Adrenal gland (tissue), 19 donors: ENCODE measurements at places on chromosomes 5 and 9. TPM values are rescaled to one million over a fixed set of nuclear protein-coding genes. Genes with fewer than 3 reads are reported as not detected.
A peak's percentile ranks its signal among the peaks of the same experiment; 100 is the strongest.

DNA sequence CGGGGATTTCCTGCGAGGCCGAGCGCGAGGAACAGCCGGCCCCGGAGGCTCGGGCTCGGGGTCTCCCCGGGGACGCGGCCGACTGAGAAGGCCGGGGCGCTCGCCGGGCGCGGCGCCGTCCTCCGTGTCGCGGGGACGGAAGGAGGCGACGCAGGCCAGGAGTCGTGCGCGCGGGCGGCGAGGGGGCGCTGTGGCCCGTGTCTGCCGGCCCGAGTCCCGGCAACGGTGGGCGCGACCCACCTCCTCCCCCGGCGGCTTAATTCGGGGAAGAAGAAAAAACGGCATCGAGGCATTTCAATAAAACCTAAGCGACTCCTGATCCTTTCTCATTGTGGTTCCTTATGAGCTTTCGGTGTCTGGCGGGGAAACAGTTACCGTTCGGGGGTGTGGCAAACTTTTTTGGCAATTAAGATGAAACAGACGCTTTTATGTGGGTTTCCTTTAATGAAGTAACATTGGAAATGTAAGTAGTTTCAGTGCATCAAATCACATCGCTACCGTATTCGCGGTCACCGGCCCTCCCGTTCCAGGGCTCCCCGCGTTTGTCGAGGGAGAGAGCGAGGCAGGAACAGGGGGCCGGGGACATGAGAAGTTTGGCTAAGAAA lies 3.7 kb upstream of the IRX2 start:
- no peak for DNase-seq

DNA sequence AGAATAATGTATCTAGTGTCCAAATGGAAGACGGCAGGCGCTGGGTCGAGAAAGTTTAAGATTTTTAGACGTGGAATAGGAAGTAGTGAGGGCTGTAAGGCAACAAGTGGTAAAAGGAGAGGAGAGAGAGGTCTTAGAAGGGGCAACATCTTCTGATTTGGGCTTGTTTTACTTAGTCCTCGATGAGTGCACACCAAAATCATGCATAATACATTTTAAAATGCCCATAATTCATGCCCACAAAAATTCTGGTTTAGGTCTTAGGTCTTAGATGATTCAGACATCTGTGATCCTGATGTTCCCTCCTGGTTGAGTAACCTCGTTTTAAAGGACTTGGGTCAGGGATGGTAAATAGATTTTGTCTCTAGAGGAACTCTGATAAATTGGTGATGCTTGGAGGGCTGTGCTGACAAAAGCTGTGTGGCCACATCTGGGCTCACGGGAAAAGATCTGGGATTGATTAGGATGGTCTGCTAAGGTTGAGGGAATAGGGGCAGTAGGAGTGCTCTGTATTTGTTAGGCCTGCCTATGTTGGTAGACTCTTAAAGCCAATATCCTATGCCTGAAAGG lies 476.3 kb downstream of the CCDC171 start:
- DNase-seq, result no peak

DNA sequence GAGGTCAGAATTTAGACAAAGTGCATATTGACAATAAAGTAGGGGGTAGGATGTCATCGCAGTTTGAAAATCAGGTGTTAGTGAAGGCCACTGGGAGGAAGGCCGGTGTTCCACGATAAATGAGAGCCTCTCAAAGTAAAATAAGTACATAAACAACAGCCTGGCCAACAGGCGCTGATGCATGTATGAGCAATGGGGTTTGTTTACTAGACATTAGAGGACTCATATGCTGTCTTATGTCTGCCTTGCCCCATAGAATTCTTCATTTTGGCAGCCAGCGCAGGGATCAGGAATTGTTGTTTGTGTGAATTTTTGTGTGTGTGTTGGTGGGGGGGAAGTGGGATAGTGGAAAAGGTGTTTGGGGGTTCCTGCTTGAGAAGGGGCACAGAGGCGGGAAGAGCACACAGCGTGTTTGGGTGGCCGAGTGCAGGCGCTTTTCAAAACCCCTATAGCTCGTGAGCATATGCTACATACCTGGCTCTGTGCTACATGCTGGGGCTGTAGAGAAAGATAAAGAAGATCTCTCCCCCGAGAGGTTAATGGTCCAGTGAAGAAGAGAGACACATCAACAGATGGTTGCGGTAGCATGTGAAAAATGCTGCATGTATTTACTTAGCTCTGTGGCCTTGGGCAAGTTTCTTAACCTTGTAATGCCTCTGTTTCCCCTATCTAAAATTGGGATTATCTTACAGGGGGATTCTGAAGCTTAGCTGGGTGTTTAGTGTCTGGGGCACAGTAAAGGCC lies 11.5 kb downstream of the SNX30 start:
- no peak for DNase-seq

- DNase-seq, result no peak
These were observed 356.9 kb downstream of the SLIT3 start for GRCh38 chr5:168944004-168944403.

- no peak for DNase-seq
These were observed 209.9 kb upstream of the VLDLR start for GRCh38 chr9:2411459-2412215.

DNA sequence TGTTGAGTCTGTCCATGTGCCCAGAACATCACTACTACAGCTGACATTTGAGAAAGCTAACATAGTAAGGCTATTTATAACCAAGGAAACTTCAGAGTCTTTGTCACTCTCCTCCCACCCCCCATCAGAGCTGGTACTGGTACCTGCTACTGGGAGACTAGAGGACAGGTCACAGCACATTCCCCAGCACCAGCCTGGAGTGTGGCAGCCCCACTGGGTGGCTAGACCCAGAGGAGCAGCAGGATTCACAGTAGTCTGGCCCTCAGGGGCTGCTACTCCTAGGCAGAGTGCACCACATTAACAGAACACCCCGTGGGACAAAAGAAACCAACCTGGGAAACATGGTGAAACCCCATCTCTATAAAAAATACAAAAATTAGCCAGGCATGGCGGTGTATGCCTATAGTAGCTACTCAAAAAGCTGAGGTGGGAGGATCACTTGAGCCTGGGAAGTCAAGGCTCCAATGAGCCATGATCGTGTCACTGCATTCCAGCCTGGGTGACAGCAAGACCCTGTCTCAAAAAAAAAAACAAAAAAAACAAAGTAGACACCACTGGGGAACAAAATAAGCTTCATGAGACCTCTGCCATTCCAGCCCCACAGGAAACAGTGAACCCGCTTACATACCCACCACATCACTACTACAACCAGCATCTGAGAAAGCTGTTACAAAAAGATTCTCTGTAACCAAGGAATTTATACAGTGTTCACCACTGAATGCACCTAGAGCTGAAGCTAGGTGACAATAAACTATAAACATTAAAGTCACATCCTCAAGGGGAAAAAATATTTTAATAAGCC lies 26.3 kb upstream of the PTGER4 start:
- no peak for DNase-seq

- DNase-seq, result no peak
These were observed 35.8 kb downstream of the NRG2 start for GRCh38 chr5:140007311-140007710.

GRCh38 chr9:114497236-114497635 lies 8.0 kb downstream of the WHRN start:
- DNase-seq, result no peak

- peak; percentile 38 for DNase-seq
These were observed 75.3 kb upstream of the PJA2 start for GRCh38 chr5:109485030-109485429.

DNA sequence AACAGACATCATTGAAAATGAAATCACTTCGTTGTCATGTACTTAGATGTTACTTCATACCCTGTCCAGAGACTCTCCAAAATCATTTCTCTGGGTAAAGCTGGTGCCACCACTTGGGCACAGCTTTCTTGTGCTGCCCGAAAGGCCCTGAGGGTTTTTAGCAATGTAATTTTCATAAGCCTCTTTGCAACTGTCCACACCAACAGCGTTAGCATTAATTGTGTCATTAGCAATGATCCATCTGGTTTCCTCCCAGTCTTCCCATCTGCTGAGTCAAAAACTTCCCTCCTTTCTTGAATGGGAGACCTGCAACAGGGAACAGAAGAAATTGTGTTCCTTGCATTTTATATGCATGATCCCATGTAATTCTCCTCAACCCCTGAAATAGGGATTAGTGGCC lies 8.6 kb upstream of the MSX2 start:
- no peak for DNase-seq

GRCh38 chr5:32445831-32446614 lies 1.5 kb upstream of the ZFR start:
- no peak for DNase-seq

GRCh38 chr9:77879437-77879943 lies 152.1 kb downstream of the GNAQ start:
- no peak for DNase-seq

- no peak for DNase-seq
These were observed 53.6 kb downstream of the C9orf50 start for GRCh38 chr9:129567329-129567728.

GRCh38 chr9:117411547-117411946 lies 3.3 kb downstream of the ASTN2 start:
- no peak for DNase-seq

- no peak for DNase-seq
These were observed 539.2 kb downstream of the ACTL7B start for GRCh38 chr9:108316630-108317029.

DNA sequence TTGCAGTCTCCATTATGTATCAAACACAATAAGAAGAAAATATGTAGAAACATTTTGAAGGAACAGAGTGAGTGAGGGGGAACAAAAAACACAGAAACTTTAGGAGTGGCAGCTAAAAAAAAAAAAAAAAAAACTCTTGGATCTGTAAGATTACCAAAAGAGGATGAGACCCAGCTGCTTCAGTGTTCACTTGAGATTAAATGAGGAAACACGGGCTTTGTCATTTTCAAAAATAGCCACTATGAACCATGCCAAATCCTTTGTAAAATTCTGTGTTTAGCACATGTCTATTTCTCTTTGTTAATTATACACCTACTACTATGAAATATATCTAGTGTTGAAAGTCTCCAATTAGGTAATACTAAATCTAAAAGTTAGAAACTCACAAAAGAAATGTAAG lies 485.9 kb downstream of the EFNA5 start:
- no peak for DNase-seq

DNA sequence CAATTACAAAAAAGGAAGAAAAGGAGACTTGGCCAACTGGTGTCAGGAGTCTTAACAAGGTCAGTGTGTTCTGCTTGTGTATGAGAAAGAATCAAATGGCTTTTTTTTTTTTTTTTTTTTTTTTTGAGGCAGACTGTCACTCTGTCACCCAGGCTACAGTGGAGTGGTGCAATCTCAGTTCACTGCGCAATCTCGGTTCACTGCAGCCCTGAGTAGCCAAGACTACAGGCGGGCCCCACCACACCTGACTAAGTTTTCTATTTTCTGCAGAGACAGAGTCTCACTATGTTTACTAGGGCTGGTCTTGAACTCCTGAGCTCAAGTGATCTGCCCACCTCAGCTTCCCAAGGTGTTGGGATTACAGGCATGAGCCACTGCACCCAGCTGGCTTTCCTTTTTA lies 3.1 kb upstream of the IL7R start:
- DNase-seq, result peak; percentile 79

GRCh38 chr5:124981901-124982300 lies 235.5 kb upstream of the ZNF608 start:
- DNase-seq, result no peak

- DNase-seq, result no peak
These were observed 21.0 kb upstream of the TRIM52 start for GRCh38 chr5:181281984-181282316.

DNA sequence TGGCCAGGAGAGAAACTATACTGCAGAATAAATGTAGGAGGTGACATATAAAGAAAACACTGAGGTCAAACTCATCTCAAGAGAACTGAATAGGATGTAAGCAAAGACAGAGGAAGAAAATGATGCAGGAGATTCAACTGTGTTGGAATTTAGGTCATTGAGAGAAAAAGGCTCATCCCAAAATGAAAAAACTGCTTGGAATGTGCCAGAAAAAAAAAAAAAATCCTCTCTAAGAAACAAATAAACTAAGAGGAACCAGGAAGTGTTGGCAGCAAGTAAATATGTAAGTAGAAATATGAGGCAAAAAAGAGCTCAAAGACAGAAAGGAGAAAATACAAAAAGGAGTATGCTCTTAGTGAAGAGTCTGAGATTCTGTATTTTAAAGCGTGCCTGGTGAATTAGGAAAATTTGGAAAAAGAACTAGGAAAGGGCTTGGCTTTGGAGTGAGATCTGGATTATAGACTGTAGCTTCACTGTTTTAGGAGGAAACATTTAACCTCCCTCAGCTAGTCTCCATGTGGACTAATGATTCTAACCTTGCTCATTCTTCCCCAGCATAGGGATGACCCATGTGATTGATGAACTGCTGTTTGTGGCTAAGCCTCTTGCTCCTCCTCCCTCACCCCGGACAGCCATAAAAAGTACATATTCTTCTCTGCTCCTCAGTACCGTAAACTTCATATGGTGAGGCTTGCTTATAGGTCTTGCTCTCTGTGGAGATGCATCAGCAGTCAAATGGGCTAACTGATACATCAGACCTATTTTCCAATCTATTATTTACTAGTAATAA lies 185.6 kb upstream of the POU5F2 start:
- no peak for DNase-seq

DNA sequence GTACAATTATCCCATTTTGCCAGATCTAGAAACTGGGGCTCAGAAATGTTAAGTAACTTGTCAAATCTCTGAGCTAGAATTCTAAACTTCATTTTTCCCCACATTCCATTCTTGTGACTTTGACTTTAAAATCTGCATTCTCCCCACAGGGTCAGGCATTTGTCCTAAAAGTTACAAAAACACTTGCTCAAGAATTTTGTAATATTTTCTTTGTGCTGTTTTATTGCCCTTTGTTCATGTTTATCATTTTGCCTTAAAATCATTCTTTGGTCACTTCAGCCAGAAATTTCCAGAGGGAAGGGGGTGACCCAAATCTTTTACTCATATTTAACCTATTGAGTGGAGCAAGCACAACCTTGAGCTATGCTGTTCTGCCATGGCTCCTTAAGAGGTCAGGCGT lies 120.1 kb upstream of the CCL21 start:
- DNase-seq, result no peak

IFNB1 gene
- not detected for polyA plus RNA-seq

ZDHHC11B gene
- polyA plus RNA-seq, result 5.2 TPM

DDX4 gene
- polyA plus RNA-seq, result not detected

GABBR2 gene
- polyA plus RNA-seq, result 5.1 TPM

TRIM36 gene
- polyA plus RNA-seq, result 1.6 TPM
